ENCODE measurements at places on chromosomes 12 and 14.

DNA sequence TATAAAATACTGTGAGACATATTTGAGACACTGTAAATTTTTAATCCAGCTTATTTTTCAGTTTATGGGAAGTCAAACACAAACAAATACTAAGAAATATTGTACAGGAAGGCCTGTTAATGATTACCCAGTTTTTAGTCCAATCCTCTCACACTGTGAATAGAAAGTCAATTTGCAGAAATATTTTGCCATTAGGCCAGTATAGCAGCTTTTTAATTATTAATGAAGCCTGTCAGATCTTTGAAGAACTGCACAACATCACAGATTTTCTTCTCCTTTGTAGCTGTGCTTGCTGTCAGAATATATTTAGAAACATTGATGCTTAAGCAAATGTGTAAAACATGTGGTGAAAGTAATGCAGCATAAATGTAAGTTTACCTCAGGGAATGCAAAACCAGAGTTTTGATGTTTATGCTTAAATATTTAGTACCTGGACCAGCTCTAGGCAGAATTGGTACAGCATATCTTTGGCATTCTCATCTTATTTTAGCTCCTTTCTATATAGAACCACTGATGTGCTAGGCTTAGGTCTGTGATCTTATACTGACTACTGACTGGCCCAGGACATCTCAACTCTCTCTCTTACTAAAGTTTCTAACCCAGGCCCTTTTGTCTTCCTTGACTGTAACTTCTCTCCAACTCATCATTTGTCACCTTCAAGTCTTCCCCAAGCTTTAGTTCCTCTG is 230.8 kb upstream of the NAV3 start:
- no peak for DNase-seq

- peak; percentile 70 for DNase-seq
Measured at GRCh38 chr12:111598637-111599452, at the start of gene ATXN2. TSS of gene ATXN2 (minus strand) at chr12:111599315. CDS start at chr12:111599034, 281 bp downstream.

DNA sequence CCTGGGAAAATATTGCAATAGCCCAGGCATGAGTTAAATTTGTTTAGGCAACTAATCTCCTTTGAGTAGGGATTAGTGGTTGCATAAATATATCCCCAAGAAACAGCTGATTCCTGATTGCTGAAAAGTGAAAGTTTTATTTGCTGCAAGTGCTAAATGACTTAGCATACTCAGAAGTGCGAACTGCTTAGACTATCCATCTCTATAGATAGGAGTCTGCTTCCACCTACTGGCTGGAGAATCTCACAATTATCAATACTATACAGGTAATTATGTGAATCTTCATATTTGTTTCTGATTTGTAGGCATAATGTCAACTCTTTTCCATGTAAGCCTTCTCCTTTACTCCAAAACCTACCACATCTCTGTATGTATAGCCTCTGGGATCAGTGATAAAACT is 12.0 kb upstream of the SLCO1B3 start:
- DNase-seq = no peak

DNA sequence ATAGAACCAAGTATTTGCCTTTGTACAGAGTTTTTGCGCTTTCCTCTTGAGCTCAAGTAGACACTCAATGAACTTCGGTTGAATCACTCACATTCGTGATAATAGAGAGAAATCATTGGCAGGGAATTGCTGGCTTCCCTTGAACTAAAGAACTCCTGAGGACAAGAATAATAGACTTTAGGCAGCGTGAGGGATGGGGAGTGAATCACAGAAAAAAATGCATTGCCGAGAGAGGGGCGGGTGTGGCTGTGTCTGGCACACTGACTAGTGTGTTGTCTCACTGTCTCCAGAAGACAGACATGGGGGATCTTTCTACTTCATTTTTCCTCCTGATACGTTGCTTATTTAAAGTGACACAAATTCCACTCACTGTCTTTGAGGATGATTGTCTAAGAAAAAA is 805.2 kb downstream of the BCL11B start:
- DNase-seq = no peak

DNA sequence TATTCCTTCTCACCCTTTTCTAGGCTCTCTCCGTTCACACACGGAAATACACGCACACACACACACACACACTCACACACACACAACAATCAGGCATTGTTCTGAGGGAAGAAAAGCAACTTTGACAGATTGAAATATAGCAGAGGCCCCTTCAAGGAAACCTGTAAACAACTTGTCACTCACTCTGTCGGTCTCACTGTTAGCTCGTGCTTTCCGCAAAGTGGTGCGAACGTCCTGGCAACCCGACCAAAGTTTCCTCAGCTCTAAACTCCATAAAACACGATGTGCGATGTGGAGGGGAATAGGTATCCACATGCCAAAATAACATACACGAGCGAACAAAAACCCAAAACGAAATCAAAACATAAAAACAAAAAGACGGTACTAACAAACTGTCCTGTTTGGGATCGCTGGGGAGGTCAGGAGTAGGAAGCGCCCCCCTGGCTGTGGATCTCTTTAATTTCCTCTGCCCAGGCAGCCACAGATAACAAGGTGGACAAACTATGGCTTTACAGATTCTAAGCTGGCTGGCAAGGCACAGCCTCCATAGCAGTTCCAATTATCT is 822 bp upstream of the SOX5 start:
- DNase-seq = no peak

All from activated CD8-positive, alpha-beta T cell treated with anti-CD3 and anti-CD28 coated beads, Interleukin-2, amount 10 ng/mL, durations not matched to agents 7 days and 5 days (primary cell).